ENCODE measurements at places on chromosomes 1 and 21.

DNA sequence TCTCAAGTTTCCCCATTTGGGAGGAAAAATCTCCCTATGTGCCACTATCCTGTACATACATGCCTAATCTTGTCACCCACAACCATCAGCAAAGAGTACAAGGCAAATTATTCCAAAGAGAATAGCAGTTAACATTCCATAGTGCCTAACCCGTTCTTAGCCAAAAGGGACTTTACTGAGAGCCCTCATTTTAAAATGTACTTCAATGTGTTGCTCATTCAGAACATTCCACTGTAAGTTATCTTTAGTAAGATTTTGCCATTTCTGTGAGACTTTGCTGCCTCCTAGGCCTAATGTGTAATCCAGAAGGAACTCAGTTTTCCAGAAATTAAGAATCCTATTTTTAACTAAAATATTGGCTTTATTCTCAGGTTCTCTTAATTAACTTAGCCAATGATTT, 11.3 kb upstream of the MRPL55 start:
- no peak for DNase-seq

- DNase-seq: no peak
Measured at GRCh38 chr1:155320252-155320651, 442 bp upstream of the RUSC1 start.

GRCh38 chr1:223230161-223230881, 87.3 kb upstream of the TLR5 start:
- peak; percentile 85 for DNase-seq

DNA sequence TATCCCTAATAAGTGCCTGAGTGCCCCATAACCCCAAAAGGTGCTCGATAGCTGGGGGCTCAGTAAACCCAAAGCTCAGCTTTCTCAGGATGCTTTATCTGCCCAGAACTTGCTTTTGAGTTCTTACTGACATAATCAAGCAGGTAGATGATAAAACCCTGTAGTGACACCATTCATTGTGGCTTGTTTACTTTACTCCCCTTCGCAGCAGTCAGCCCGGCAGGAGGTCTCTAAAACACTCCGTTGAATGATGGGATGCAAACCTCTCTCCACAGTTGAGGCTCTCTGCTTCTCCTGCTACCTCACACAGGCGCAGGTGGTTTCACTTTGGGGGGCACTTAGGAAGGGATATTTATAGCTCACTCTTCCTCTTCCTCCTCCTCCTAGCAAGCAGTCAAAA, 349.4 kb downstream of the HLX start:
- no peak for DNase-seq

DNA sequence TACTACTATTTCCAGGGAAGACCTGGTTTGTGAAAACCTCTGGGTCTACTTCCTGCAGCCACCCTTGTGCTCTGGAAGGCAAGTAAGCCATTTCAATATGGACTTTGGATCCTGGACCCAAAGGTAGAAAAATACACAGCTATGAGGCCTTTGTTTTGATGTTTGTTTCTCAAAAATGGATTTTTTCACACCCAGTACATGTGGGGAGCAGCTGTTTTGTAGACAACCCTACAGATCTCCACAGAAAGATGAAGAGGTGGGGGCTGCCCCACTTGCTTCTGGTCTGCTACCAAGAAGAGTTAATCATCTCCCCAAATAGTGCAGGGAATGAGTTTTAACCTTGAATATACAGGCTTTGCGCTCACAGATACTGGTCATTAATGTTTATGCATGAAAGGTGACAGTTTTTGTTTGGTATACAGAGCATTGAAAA, 29.2 kb downstream of the ZNF281 start:
- no peak for DNase-seq

Measured in non-pigmented ciliary epithelial cell (primary cell).